Mesenteric fat pad (tissue), 1 donor: ENCODE measurements at places on chromosomes 5 and 9. TPM values are rescaled to one million over a fixed set of nuclear protein-coding genes. Genes with fewer than 3 reads are reported as not detected.

DNA sequence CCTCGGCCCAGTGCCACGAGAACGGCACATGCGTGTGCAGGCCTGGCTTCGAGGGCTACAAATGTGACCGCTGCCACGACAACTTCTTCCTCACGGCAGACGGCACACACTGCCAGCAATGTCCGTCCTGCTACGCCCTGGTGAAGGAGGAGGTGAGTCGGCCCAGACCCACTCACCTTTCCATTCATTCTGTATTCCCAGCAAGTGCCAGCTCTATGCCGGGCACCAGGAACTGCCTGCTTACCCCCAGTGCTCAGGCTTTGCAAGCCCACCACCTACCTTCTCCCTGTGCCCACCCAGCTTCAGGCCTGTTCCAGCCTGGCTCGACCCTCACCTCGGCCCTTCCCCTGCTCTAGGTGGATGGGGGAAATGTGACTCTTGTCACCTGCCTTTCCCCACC, 26.6 kb upstream of the AIF1L start:
- no peak for DNase-seq

The ZNF366 gene
- total RNA-seq: 13.8 TPM

- DNase-seq: no peak
Measured at GRCh38 chr9:16509997-16510396, 360.5 kb downstream of the BNC2 start.

The CATSPER3 gene
- 0.61 TPM for total RNA-seq

The ARID3C gene
- not detected for total RNA-seq

- DNase-seq: no peak
Measured at GRCh38 chr9:76038431-76038830, 148.0 kb downstream of the PCSK5 start.

- DNase-seq: no peak
Measured at GRCh38 chr9:72971411-72971810, 18.6 kb upstream of the ALDH1A1 start.

- no peak for DNase-seq
Measured at GRCh38 chr5:107002115-107002514, 668.6 kb downstream of the EFNA5 start.

DNA sequence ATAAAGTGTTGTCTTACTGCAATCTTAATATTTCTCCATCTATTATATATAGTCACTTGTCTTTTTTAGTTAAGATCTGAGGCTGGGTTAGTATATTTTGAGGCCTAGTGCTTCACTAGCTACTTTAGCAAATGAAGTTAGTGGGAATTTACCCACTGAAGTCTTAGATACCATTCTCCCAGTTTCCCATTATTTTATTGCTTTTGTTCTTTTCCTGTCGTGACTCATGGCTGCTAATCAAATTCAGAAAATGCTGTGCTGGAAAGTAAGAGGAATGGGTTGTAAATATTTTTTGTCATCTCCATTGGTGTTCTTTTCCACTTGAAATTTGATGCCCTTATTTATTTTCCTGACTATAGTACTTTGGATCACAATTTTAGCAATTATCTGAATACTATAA, 14.2 kb downstream of the TCERG1 start:
- no peak for DNase-seq

The TLX3 gene
- not detected for total RNA-seq

The ADAMTS6 gene
- 1.3 TPM for total RNA-seq

DNA sequence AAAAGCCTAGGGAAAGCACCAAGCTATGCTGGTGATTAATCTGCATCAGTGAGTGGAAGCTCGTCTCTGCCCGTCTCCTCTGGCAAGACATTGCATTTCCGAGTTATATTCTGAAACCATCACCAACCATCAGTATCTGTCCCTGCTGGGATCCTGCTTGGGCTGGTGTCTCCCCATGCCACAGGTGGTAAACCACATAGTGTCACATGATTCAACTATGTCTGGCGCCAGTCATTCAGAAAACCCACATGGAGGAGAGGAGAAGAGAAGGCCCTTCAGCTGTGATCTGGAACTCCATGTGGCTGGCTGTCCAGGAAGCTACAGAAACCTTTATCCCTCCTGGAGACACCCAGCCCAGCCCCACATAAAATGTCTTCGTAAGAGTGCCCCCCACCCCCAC, 4.8 kb downstream of the IL9 start:
- no peak for DNase-seq

The RELL2 gene
- 1.5 TPM for total RNA-seq

DNA sequence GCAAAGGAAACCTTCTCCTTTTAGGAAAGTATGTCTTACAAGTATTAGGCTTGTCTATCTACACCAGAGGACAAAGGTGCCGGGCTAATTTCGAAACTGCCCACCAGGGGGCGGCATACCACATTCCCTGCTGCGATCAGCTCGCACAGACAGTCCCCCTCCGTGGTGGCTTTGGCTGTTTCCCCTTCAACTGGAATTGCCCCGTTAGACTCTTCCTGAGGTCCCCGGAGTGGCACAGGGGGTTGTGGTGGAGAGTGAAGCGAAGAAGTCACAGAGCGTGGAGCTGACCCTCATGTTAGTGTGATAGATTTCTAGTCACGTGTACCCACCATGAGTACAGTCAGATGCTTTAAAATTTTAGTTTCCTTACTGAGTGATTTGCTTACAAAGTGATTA, 17.5 kb downstream of the PTTG1 start:
- DNase-seq: peak; percentile 93

DNA sequence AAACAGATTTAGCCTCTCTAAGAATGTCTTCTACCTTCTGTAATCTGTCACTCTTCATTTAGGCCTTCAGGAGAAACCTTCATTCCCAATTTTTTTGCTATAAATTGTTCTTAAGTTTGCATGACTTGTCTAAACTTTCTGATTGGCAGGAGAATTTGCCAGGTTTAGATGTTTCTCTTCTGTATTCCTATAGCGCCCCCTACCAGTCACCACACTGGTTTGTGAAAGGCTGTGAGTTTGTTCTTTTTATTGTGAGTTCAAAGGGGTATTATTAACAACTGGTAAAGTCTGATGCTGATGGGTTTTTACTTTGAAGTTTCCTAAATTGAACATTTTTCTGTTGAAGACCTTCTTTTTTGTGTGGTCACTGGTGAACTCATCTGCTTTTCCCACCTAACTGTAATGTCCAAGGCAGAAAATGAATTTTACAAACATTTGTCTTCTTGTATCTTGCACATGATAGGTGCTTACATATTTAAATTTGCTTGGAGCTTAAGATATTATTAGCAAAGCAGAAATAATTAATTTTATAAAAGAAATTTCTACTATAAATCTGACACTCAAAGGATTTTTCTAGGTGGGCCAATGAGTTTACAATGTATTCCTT, 18.4 kb upstream of the F2RL2 start:
- DNase-seq: no peak

DNA sequence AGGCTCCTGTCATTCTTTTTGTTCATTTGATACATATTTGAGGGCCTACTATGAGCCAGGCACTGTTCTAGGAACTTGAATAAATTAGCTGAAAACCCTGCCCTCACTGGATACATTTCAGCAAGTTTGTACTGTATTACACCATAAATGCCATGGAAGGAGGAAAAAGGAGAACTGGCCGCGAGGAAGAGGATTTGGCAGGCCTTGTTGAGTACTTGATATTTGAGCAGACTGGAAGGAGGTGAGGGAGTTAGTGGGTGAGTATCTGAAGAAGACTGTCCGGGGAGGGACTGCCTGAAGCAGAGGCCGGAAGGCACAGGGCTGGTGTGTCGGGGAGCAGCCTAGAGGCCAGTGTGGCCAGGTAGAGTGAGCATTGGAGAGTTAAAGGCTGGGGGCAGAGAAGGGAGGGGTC, 4.5 kb downstream of the SNX30 start:
- no peak for DNase-seq

The SARDH gene
- total RNA-seq: 0.87 TPM

DNA sequence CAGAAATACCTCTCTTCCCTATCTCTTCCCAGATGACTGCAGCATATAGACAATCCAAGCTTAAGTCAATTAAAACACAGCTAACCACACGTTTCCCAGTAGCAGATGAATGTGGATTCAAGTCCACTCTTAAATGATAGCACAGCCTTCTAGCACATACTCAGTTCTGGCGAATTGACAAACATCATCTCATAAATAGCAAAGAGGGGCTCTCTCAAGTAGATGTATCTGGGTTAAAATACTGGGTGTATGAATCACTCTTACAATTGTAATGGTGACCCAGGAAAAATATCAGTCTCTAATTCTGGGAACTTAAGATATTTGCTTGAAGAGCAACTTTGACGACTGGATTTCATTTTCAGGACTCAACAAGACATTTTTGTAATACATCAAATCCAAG, 67.0 kb upstream of the HAPLN1 start:
- DNase-seq: no peak

The ARAP3 gene
- total RNA-seq: 24.2 TPM

DNA sequence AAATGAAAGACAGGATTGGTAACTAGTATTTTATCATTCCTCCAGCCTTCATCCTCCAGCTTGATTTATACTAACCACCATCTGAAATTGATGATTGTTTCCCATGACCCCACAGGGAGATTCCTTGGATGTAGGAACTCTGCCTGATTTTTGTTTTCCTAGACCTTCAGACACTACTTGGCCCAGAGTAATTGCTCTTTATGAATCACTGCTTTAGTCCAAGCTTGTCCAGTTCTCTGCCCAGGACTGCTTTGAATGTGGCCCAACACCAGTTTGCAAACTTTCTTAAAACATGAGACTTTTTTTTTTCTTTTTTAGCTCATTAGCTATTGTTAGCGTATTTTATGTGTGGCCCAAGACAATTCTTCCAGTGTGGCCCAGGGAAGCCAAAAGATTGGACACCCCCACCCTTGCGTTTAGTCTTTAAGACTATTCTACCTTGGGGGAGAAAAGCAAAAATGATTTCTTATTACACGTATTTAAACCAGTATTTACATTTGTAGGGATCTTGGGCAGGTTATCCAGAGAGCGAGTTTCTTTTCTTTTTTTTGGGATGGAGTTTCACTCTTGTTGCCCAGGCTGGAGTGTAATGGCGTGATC, 18.4 kb downstream of the BASP1 start:
- no peak for DNase-seq

- DNase-seq: peak; percentile 51
Measured at GRCh38 chr5:178464431-178465048, 125.7 kb downstream of the COL23A1 start.

The TNFSF15 gene
- total RNA-seq: 0.29 TPM

The GABRA1 gene
- total RNA-seq: not detected

- no peak for DNase-seq
Measured at GRCh38 chr9:110712955-110713354, 44.4 kb downstream of the MUSK start.

DNA sequence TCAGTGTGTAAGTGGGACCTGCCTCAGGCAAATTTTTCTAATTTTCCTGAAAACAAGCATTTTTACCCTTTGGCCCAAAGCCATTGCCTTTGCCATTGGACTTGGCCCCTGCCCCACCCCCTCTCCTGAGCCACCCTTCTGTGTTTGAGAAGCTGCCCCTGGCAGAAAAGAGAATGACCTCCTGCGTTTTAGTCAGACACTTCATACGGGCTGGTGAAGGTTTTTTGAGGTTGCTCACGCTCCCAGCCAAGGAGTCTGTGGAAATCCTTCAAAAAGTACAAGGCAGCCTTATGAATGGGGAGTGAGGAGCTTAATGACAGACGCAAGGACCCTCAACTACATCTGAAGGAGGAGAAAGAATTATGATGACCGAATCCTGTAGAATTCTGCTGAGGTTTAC, 308.9 kb downstream of the SLIT3 start:
- no peak for DNase-seq

DNA sequence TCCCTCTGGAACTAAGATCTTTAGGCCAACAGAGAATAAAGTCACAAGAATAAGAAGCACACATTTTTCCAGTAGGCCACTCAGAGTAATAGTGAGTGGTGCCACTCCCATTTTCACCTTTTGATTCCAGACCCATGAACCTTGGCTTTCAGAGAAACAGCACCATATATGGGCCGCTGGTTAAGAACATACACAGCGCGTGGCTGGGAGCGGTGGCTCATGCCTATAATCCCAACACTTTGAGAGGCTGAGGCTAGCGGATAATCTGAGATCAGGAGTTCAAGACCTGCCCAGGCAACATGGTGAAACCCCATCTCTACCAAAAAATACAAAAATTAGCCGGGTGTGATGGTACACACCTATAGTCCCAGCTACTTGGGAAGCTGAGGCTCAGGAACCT, 15.6 kb upstream of the PTGES start:
- DNase-seq: no peak

- DNase-seq: no peak
Measured at GRCh38 chr5:53917826-53918225, 357.4 kb downstream of the NDUFS4 start.

The FEM1C gene
- 25.2 TPM for total RNA-seq
